ENCODE measurements at places on chromosomes 4 and X. TPM values are rescaled to one million over a fixed set of nuclear protein-coding genes. Genes with fewer than 3 reads are reported as not detected.

The GPC3 gene
- not detected for total RNA-seq

The MID1 gene
- 59.8 TPM for total RNA-seq

The MAP7D2 gene
- 7.1 TPM for total RNA-seq

The MAGEA2 gene
- 0.07 TPM for total RNA-seq

The EREG gene
- total RNA-seq, result 50.5 TPM

The C4orf50 gene
- total RNA-seq, result not detected

The DDIT4L gene
- 0.69 TPM for total RNA-seq

The REELD1 gene
- total RNA-seq, result not detected

The SHROOM2 gene
- 0.28 TPM for total RNA-seq

The TIGD4 gene
- 0.20 TPM for total RNA-seq

The FAM184B gene
- not detected for total RNA-seq

The SLC10A7 gene
- total RNA-seq, result 3.1 TPM

The F11 gene
- not detected for total RNA-seq

The NOX1 gene
- 0.10 TPM for total RNA-seq

The CT45A10 gene
- total RNA-seq, result 0.23 TPM

The CPZ gene
- 0.33 TPM for total RNA-seq

The UGT2B17 gene
- total RNA-seq, result not detected

The RNF128 gene
- not detected for total RNA-seq

The FAM47A gene
- not detected for total RNA-seq

The ZNF711 gene
- 1.1 TPM for total RNA-seq

The HPGD gene
- 52.9 TPM for total RNA-seq

The ARAP2 gene
- total RNA-seq, result 0.47 TPM

The HERC5 gene
- total RNA-seq, result 5.2 TPM

The SULT1E1 gene
- not detected for total RNA-seq

The KIAA1210 gene
- total RNA-seq, result not detected

The SAGE1 gene
- total RNA-seq, result not detected

The SMPX gene
- not detected for total RNA-seq

The INTS6L gene
- 0.08 TPM for total RNA-seq

The TLL1 gene
- 0.14 TPM for total RNA-seq

The LNX1 gene
- not detected for total RNA-seq

Data from A549 treated with DMSO at 1 μM for 4 hours (cell line).